ENCODE measurements at places on chromosomes 3 and 15.

- no peak for DNase-seq
Measured at GRCh38 chr15:41891226-41891625, 2.6 kb downstream of the SPTBN5 start.

- DNase-seq, result peak; percentile 8
Measured at GRCh38 chr15:53618461-53618860, 141.0 kb downstream of the WDR72 start.

DNA sequence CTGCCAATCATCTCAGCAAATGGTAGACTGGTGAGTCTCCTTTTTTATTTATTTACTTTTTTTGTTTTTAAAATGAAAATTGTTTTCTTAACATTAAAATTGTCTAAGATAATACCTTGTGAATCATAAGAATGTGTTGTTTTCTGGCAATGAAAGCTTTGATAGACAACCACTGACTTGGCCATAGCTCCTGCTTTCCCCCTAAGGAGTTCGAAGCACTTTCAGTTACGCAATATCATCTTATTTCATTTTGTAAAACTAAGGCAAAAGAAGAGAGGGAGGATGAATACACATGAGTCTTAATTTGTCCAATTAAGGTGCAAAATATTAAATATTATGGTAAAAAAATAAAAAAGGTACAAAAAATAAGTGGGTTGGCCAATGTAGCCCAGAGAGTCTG is 74.8 kb upstream of the PLCL2 start:
- DNase-seq, result no peak

DNA sequence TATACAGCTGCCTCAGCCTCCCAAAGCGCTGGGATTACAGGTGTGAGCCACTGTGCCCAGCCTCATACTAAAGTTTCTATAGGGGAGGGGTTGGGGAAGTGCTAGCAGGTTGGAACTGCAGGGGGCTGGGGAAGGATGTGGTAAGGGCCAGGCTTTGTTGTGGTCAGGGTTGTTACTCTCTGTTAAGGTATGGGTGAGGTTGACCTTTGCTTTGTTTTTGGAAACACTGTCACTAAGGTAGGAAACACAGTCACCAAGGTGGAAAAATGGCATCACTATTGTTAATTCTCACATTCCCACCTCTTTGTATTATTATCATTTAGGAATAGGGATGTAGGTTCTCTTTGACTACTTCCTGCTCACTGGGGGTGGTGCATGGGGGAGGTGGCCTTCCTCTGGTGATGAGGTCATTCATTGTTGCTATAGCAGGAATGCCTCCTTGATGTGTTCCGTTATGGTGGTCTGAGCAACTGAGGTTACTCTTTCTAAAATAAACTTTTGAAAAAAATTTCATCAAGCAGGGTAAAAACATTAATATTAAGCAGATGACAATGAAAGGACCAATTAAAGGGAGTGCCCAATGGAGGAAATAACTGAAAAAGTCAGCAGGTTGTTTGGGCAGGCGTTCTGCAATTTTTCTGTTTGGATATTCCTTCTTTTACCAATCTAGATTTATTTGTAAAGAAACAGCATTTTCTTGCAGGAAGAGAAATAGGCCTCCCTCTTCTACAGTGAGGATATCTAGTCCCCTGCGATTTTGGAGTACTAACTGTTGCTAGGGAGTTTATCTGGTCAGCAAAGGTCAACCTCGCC is 150.5 kb downstream of the WDR76 start:
- no peak for DNase-seq

GRCh38 chr15:62929000-62929357 is 113.6 kb upstream of the TPM1 start:
- peak; percentile 35 for DNase-seq

GRCh38 chr3:55264919-55265318 is 222.2 kb downstream of the WNT5A start:
- no peak for DNase-seq

GRCh38 chr15:90953947-90954711 is 555 bp upstream of the RCCD1 start:
- DNase-seq, result no peak

DNA sequence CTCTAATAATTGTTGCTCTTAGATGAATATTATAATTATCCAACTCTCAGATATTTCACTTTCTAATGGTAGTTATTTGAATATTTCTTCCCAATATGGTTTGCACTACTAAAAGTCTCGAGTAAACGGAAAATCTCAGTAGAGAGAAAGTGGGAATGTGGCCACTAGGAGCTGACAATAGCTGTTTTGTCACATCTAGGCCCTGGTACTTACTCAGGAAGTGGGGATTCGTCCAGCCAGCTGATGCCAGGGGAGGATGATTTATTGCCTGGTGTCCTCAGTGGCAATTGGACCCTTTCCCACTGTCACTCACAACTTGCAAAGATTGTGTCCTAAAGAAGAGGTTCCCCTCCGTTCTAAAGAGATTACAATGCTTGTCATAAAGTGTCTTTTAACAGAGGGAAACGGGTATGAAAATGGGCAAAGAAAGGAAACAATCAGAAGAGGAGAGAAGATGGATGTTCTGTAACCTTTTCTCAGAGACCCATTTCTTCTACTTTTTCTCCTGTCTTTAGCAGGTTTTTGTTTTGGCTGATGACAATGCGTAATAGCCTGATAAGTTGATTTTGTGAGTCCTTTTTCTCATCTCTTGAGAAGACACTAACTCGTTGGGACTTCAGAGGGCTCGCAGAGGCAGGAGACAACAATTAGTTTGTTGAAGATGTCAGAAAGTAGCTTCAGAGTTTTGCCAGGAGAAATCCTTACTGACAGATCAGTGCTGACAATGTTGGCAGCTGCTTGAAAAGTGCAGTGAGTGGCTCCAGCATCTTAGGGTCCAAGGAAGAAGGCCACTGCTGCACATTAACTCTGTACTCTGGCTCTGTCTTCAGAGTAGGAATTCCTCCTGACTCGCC is 320.6 kb downstream of the MECOM start:
- DNase-seq, result peak; percentile 64

DNA sequence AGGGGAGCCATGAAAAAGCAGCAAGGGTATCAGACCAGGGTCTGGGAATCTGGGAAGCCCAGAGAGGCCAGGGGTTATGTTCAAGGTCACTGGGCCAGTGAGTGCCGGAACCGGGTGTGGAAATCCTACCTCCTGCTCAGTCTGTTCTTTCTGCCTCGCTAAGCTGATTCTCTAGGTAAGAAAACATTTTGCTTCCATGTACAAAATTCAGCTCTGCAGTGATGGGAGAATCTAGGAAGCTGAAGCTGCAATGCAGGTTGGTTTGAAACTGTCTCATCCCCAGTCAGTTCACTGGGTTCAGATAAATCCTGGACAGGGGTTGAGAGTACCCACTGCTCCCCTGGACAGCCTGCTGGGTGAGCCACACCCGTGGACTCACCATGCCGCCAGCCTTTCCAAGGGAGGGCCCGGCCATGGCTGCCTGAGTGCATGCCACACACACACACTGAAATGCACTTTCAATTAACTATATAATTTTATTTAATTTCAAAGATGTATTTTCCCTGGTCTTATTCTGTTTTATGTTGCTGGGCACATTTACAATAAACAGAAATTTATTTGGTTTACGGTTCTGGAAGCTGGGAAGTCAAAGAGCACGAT is 108.4 kb downstream of the CORO2B start:
- DNase-seq, result no peak

GRCh38 chr3:43674345-43675085 is 16.2 kb upstream of the ABHD5 start:
- DNase-seq, result no peak

GRCh38 chr15:58864602-58865424 is 68.7 kb downstream of the SLTM start:
- peak; percentile 40 for DNase-seq

- peak; percentile 16 for DNase-seq
Measured at GRCh38 chr3:141129541-141130011, 78.4 kb downstream of the SPSB4 start.

- no peak for DNase-seq
Measured at GRCh38 chr3:112200317-112200666, 67.2 kb upstream of the GCSAM start.

DNA sequence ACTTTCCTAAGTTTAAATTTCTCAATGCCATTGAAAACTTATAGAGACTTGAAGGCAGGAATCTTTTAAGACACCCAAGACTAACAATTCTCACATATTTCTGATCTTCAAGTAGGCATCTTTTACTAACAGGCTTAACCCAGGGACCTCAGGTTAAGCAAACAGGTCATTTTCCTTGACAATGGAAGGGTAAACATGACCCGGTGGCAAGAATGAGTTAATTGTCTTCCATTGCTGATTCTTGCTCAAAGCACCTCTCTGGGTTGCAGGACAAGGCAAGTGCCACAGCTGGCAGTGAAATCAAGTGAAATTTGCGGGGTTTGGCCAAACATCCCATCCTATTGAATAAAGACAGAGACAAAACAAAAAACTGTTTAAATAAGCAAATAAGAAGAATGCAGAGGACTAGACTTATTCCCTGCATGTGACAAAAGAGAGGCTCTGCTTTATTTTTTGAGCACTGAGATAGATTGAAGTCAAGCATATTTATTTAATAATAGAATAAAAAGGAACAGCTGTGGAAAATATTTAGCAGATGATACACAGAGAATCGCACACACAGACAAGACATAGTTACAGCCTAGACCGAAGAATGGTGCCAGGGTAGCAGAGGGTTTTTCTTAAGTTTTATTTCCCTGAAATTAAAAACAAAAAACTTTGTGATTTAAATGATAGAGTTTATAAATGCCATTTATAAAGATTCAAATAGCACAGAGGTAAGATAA is 56.0 kb upstream of the MITF start:
- DNase-seq, result no peak

DNA sequence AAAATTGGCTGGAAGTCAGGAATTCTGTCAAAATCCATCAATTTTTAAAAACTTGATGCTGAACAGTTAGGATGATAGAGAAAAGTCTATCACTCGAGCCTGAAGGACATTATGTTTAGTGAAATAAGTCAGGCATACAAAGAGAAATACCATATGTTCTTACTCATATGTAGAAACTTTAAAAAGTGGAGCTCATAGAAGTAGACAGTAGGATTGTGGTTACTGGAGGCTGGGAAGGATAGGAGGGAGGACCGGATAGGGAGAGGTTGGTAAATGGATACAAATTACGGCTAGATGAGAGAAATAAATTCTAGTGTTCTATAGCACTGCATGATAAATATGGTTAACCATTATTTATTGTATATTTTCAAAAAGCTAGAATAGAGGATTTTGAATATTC is 389.5 kb upstream of the RASGRP1 start:
- no peak for DNase-seq

- no peak for DNase-seq
Measured at GRCh38 chr3:138103466-138103865, 11.9 kb downstream of the DZIP1L start.

GRCh38 chr3:192011137-192011536 is 550.2 kb downstream of the PYDC2 start:
- DNase-seq, result peak; percentile 8

- no peak for DNase-seq
Measured at GRCh38 chr15:90449206-90449735, 61.2 kb downstream of the IQGAP1 start.

- DNase-seq, result no peak
Measured at GRCh38 chr15:26910715-26911114, 43.9 kb downstream of the GABRA5 start.

GRCh38 chr3:138850151-138850550 is 15.4 kb upstream of the PIK3CB start:
- DNase-seq, result no peak

- DNase-seq, result no peak
Measured at GRCh38 chr3:33250712-33251111, 26.5 kb upstream of the FBXL2 start.

GRCh38 chr15:52622791-52623190 is 54.0 kb upstream of the ARPP19 start:
- no peak for DNase-seq

DNA sequence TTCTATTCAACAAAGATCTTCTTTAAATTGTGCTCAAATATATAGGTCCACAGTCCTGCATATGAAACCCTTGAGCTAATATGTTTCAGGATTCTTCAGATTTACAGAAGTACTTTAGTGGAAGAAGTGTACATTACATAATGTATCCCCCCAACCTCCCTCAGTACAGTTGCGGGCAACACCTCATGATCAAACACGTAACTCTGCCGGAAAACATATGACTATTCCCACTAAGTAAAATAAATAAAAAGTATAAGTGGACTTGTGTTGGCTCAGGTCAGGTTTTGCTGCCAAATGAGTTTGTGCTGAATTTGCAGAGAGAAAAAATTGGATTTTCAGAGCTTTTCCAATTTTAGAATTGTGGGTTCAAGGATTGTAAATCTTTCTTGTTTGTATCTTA is 267.6 kb upstream of the MDFIC2 start:
- no peak for DNase-seq

DNA sequence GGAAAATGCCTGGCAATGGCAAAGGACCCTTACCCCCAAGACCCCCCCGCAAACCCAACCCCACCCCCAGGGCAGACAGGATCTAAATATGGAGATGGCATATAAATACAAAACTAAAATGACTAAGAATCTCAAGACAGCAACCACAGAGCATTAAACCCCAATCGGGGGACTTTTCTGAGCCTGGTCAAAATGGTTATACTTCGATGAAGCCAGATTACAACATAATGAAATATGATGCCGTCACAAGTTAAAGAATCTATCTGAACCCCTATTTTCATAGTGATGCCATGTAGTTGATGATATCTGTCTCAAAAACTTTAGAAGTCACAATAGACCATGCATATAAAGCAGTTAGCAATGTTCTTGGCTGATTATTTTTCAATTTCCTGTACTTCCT is 223.6 kb downstream of the CGGBP1 start:
- no peak for DNase-seq

- DNase-seq, result no peak
Measured at GRCh38 chr3:59810606-59811005, 760.8 kb upstream of the CFAP20DC start.

DNA sequence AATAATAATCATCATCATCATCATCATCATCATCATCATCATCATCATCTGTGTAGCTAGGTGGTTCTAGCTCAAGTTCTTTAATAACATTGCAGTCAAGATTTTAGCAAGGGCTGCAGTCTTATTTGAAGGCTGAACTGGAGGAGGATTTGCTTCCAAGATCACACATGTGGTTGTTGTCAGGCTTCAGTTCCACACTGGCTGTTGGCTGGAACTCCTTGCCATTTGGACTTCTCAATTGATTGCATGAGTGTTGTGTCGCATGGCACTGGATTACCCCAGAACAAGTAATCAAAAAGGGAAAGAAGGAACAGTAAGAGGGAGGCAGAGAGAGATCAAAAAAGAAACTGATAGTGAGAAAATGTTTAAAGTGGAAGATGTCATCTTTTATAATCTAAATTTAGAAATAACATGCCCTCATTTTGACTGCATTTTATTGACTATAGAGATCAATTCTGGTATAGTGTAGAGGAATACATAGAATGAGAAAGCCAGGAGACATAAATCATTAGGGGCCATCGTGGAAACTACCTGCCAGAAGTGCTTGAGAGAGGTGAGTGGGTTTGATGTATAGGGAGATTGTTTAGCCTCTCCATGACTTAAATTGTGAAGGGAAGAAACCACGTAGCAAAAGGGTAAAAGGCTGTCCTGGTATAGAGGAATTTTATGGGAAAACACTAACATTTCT is 346.6 kb upstream of the RBMS3 start:
- no peak for DNase-seq

DNA sequence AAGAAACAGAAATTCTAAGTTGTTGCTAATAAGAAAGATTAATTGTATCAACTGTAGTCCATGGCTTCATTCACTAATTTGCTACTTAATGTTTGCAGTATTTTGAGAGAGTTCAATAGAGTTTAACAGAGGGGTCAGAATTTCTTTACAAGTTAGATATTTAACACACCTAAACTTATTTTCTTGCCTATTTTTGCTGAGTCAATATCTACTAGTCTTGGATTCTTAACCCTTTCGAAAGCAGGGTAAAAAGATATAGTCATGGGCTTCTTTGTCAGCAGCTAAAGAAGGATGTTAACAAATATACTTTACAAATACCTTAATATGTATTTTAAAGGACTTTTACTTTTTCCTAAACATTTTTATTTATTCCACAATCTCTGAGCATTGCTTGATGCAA is 155.6 kb downstream of the MDFIC2 start:
- no peak for DNase-seq
